ENCODE measurements at places on chromosomes 3 and 15.

DNA sequence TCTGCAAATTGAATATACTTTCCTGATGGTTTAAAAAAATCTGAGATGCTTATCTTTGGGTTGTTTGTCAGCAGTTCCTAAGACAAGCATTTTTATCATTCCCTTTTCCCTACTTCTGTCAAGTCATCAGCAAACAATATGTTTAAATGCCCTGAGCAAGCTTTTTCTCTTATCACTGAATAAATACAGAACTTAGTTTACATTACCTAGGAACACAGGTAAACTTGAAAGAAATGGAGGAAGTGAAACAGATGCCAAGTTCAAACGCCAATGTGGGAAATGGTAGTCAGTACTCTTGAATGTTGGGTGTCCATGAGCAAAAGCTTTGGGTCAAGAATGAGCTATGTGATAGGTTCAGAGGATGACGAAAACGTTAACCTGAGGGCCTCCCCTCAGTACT lies 17.2 kb upstream of the TCAIM start:
- no peak for DNase-seq

- DNase-seq, result no peak
Observed at GRCh38 chr15:64653757-64654156, 121.6 kb downstream of the RBPMS2 start.

DNA sequence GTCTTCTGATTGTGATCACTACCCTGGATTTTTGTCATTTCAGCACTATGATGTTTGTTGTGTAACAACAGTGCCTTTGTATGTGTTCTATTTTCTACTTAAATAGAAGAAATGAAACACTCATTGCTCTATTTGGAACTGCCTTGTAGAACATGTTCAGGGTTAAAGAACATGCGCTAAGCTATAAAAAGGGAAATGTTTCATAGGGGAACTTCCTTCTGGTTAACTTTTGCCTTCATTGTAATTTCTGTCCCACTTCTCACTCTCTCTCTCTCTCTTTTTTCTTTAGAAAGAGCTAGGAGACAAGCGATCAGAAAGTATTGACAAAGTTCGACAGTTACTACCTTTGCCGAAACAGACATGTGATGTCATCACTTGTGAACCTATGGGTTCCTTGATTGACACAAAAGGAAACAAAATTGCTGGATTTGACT lies at the start of gene P2RY12:
Gene P2RY12, minus strand, starts transcription at position 13 of the 434 bp plus-strand sequence. CDS start 45,908 bp downstream, outside the sequence.
- no peak for DNase-seq

- DNase-seq, result no peak
Observed at GRCh38 chr3:195794708-195795107, 17.0 kb downstream of the MUC4 start.

Data from bronchial epithelial cell (primary cell).